Activated CD8-positive, alpha-beta memory T cell treated with anti-CD3 and anti-CD28 coated beads, Interleukin-2, amount 50 U/mL, for 48 hours (primary cell): ENCODE measurements at places on chromosomes 7 and 10.

DNA sequence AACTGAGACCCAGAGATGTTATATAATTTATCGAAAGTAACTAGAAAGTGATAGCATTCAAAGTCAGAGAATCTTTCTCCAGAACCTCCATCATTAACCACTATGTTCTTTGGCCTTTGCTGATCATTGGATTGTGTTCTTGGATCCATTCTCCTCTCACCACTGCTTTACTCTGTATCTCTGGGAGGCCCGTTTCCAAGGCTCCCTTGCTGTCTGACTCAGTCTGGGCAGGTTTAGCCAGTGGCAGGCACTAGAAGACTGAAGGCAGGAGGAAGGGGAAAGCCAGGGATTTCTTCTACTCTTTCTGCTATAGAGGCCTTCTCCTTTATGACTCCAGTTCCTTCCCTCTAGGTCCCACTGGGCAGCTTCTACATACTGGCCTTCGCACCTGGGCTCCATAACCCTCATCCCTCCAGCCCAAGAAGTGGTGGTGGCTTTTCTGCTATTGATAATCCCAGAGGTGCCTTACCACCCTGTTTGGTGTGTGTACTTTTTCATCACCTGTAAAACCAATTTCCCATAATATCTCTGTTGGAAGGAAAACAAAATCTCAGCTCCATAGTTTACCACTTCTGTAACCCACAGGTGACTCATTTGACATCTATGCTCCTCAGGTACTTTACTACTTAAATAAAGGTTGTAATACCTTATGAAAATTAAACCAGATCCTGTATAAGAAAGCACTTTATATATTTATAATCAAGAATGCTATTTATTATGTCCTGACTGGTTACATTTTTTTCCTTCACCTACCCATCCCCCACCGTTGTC lies 36.0 kb downstream of the BCAP29 start:
- DNase-seq: no peak

DNA sequence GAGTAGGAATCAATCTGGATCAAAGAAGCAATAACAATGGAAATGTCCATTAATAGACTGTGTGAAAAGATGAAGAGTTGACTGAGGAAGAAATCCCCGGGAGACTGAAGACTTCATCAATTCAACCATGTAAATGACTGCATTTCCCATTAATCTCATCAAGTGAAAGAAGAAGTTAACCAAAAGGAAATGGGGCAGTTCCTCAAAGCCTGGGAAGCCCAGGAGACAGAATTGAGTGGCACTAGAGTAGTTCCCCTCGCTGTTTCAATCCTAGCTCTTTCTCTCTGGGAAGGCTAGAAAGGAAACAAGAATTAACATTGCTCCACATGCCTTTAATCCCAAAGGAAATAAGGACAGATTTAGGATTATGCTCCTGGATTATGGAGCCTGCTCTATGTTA lies 4.8 kb upstream of the OR6V1 start:
- DNase-seq: no peak

DNA sequence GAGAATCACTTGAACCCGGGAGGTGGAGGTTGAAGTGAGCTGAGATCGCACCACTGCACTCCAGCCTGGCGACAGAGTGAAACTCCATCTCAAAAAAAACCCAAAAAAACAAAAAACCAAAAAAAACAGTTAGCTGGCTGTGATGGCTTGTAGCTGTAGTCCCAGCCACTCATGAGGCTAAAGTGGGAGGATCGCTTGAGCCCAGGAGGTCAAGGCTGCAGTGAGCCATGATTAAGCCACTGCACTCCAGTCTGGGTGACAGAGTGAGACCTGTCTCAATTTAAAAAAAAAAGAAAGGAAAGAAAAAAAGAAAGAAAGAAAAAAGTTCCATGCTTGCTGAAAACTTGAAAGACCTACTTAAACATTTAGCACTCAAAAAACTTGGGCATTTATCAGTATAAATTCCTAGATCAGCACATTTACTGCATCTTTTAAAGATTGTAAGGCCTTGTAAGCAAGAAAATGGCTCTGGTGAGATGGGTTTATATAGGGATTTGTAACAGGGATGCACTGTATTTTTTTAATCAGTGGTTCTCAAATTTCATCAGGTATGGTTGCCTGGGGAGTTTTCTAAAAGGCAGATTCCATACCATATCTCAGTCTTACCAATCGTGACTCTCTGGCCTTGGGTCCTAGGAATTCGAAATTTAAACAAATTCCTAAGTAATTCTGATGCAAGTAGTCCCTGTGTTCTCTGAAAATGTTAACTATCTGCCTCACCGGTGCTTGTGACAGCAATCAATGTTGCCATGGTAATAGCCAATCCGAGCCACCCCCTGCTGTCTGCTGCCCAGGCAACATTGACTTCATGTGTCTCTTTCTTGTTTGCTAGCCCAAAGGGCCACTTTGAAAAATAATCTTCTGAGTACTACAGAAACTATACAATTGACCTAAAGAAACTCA lies 11.5 kb upstream of the NT5C2 start:
- no peak for DNase-seq

- no peak for DNase-seq
Measured at GRCh38 chr10:74460812-74461211, 309.8 kb downstream of the ADK start.

- no peak for DNase-seq
Measured at GRCh38 chr10:76657337-76658012, 980.1 kb downstream of the KCNMA1 start.

- no peak for DNase-seq
Measured at GRCh38 chr7:35038354-35038753, 1.1 kb upstream of the DPY19L1 start.

- DNase-seq: no peak
Measured at GRCh38 chr7:37435156-37435855, 13.4 kb downstream of the ELMO1 start.

- no peak for DNase-seq
Measured at GRCh38 chr10:54843085-54843646, 42.1 kb upstream of the PCDH15 start.

DNA sequence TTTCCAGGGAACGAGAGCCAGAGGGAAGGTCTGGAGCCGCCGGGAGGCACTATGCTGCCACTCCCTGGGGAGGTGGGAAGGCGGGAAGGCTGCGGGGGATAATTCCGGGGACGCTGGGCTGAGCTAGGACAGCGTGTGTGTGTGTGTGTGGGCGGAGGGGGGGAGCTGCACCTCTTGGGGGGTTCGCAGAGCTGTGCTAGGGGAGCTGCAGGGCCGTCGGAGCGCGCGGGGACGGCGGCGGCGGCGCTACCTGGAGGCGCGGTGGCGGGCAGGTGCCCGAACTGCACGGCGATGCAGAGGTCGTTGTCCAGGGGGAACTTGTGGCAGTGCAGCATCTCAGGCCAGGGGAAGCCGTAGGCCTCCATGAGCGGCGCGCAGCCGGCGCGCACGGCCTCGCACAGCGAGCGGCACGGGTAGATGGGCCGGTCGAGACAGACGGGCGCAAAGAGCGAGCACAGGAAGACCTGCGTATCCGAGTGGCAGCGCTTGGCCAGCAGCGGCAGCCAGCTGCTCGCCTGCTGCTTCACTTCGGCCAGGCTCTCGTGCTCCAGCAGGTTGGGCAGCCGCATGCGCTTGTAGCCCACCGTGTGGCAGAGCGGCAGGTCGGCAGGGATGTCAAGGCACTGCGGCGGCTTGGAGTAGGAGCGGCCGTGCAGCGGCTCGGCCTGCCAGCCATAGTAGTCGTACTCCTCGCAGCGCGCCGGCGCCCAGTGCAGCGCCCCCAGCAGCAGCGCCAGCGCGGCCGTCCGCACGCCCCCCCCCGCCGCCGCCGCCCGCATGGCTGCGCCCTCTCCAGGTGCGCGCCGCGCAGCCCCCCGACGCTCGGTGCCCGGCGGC lies 526 bp downstream of the SFRP5 start:
- no peak for DNase-seq

DNA sequence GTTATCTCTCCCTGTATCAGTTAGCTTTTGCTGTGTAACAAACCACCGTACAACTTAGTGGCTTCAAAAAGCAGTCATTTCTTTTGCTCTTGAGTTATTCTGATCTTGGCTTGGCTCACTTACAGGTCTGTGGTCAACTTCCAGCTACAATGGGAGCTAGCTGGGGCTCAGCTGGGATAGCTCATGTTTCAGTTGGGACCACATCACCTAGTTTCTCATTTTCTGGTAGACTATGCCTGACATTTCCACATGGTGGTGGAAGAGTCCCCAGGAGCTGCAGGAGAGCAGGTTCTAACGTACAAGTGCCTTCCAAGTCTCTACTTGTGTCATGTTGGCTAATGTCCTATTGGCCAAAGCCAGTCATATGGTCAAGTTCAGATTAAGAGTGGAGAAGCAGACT lies 25.8 kb upstream of the PIP4K2A start:
- no peak for DNase-seq

- DNase-seq: no peak
Measured at GRCh38 chr7:96041171-96041570, 268.8 kb downstream of the DYNC1I1 start.

GRCh38 chr10:110629680-110630191 lies 14.4 kb upstream of the RBM20 start:
- DNase-seq: no peak

- DNase-seq: no peak
Measured at GRCh38 chr7:28700790-28701203, 257.3 kb downstream of the TRIL start.
